Stimulated activated CD8-positive, alpha-beta memory T cell treated with anti-CD3 and anti-CD28 coated beads, Interleukin-2, amount 100 ng/mL, for 48 hours (primary cell): ENCODE measurements at places on chromosomes 5 and 9.

DNA sequence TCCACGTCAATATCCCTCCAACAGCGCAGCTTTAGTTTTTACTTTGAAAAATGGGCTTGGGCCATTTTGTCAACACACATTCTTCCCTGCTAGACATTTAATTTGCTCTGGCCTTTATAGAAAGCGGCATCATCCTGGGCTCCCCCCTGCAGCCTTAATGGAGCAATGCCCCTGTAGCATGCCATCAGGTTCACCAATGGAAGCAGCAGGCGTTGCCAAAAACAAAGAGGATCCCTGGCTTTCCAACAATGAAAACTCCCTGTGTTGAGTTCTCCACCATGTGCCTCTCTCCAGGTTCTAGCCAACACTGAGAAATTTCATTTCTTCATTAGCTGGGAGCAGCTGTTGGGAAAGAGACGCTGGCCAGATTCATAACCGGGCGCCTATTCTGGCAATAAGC lies 139.5 kb downstream of the ZNF622 start:
- DNase-seq, result no peak

- no peak for DNase-seq
These were observed 25.9 kb downstream of the SRFBP1 start for GRCh38 chr5:121987685-121988073.

- no peak for DNase-seq
These were observed 303.3 kb downstream of the DOCK8 start for GRCh38 chr9:517993-518392.

- DNase-seq, result no peak
These were observed 77.4 kb downstream of the SLIT3 start for GRCh38 chr5:169223595-169223953.

- no peak for DNase-seq
These were observed 251.3 kb downstream of the NR2F1-AS1 start for GRCh38 chr5:93329756-93330155.

DNA sequence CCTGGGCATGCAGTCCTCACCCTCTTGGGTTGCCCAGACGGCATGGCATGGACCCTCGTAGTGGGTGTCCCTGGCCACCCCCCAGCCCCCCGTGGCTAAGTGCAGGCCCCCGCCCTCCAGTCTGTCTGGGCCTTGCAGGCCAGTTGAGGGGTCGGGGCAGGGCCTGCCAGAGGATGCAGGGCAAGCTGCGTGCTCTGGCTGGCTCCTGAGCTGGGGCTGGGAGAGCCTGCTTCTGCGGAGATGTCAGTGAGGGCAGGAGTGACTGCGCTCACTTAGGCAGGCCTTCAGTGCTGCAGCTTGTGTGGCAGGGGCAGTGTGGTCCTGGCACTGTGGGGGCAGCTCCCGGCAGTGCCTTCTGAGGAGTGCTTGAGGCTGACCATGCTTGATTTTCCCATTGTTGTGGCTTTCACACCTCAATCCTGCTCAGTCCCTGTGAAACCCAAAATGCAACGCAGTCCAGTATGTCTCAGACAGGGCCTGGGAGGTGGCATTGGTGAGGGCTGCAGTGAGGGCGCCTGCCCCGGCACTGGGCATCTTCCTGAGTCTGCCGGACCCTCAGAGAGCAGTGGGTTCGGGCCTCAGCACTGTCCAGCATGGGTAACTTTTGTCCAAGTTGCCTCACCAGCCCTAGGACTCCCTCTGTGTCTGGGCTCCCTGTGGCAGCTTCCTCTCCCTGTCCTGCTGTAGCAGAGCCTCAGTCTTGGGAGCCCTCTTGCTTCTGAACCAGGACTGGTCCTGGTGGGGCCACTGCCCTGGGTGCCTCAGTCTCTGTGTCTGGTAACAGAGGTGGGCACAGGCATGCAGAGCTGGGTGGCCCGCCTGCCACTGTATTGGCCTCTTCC lies 93.0 kb downstream of the PHF2 start:
- no peak for DNase-seq

DNA sequence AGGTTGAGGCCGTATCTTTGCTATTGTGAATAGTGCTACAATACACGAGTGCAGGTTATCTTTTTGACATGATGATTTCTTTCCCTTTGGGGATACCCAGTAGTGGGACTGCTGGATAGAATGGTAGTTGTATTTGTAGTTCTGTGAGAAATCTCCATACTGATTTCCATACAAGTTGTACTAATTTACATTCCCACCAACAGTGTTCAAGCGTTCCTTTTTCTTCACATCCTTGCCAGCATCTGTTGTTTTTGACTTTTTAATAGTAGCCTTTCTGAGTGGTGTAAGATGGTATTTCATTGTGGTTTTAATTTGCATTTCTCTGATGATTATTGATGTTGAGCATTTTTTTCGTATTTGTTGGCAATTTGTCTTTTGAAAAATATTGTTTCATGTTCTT lies 41.4 kb downstream of the CNOT6 start:
- no peak for DNase-seq

DNA sequence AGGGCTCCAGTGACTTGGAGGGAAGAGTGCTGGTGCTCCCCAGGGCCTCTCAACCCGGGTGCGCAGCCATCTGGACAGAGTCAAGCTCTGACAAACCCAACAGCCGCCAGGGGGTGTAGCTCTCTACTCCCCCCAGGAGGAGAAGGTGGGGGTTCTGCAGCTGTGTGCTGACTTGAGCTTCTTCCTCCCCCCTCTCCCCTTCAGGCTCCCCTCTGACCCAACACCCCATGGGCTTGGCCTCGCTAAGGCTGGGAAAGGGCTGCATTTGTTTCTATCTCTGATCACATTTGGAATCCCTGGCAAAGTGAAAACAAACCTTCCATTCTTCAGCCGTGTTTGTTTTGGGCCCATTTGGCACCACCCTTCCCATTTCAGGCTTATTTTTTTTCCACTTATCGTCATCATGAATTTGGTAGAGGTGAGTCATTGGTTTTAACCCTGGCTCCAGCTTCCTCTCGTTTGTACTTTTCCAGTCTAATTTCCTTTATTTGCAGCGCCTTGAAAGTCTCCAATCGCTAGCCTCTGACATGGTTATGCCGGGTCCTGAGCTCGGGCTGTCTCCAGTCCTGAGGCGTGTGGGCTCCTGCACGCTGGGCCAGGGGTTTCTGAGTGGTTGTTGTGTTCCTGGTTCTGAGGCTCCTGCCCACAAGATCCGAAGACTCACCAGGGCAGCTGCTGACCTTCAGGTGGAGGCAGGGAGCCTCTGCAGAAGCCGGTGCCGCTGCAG lies 36.1 kb downstream of the DAP start:
- DNase-seq, result no peak

GRCh38 chr9:3497857-3498256 lies 27.9 kb downstream of the RFX3 start:
- DNase-seq, result no peak

DNA sequence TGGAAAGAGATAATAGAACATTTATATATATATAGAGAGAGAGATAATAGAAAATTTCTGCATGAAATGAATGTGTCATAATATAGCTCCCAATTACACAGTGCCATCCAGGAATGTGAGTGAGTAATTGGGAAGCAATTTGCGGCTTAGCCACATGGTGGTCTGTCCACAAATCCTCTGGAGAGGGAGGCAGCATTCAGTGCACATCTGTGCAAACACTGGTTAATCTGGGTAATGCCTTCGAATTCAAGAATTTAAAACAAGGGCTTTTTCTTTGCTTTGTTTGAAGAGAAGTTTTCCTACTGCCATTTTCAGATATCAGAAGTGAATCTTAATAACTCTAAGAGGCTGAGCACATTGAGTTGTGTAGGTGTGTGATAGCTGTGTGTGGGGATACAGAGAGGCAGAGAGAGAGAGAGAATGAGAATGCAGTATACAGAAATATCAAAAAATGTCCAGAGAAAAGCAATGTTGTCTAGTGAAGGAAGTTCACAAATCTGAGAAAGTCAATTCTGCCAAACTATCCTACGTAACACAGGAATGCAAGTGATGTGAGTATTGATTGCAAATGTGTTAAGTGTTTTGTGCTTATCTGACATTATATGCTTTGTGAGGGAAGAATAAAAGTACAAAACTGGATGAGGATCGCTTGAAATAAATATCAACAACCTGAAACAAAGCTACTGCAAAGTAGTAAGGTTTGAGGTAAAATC lies 134.6 kb downstream of the EDIL3 start:
- DNase-seq, result no peak
